ENCODE measurements at places on chromosomes 11 and 22.

- peak; percentile 81 for DNase-seq
These were observed 697.2 kb downstream of the ETS1 start for GRCh38 chr11:127890030-127890615.

DNA sequence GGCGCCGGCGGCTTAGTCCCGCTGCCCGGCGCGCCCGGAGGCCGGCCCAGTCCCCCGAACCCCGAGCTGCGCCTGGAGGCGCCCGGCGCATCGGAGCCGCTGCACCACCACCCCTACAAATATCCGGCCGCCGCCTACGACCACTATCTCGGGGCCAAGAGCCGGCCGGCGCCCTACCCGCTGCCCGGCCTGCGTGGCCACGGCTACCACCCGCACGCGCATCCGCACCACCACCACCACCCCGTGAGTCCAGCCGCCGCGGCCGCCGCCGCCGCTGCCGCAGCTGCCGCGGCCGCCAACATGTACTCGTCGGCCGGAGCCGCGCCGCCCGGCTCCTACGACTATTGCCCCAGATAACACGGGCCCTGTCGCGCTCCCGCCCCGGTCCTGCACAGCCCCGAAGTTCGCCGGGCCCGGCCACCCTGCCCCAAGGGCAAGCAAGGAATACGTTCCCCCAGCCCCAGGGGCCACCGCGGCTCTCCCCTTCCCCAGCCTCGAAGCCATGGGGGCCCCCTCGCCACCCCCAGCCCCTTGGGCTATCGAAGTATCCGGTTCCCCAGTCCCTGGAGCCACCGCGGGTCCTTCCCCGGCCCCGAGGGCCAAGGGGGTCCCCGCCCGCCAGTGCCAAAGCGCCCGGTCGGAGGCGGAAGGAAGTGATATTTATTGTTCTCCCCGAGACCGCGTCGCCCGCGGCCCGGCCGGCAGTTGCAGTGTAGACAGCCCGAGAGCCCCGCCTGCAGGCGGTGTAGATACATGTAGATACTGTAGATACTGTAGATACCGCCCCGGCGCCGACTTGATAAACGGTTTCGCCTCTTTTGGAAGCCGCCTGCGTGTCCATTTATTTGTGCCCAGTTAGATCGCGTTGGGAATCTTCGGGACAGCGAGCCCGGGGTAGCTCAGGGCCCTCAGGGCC is 6.2 kb downstream of the TBX1 start:
- DNase-seq, result peak; percentile 33

DNA sequence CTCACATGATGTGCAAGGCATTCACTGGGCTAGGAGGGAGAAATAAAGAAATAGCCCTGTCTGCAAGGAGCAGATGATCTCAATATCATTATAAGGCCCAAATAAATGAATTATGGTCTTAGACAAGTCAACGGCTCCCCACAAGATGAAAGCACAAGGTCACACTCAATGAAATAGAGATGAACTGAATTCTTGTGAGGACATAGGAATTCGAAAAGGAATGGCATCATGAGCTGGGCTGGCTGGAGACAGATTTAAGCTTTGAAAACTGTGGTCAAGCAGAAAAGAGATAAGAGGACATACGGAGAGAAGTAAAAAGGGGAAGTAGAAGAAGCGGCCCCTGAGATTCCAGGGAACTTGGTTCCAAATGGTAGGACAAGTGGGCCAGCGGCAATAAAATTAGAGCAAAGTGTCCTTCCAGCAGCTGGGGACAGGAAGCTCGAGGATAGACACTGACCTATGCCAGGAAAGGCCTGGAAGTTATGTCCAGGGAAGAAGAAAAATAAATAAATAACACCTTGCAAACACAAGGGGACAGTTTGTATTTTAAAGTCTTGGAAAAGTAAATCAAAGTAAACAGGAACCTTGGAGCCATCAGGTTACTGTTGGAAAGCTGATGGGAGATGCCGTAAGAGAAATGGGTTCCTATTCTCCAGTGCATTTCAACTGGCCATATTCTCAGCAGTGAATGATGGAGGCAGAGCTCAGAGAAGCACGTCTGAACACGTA is 37.8 kb downstream of the GALNT18 start:
- DNase-seq, result no peak

- DNase-seq, result no peak
These were observed 37.5 kb upstream of the SLC6A5 start for GRCh38 chr11:20561915-20562314.

GRCh38 chr22:44033694-44034093 is 9.6 kb downstream of the PARVB start:
- no peak for DNase-seq

DNA sequence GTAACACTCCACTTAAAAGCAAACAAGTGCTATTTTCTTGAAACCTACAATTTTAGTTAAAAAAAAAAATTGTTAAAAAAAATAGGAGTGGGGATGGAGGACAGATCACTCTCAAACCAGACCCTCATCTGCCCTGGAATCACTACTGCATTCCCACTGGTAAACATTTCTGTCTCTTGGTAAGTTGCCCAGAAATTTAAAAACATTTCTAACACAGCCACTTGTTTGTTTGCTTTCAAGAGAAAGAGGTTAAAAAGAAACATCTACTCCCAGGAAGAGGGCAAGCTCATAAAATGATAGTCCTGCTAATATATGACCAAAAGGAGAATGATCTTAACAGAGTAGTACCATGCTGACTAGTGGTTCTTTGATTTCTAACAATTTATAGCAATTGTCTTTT is 83.3 kb downstream of the SGSM3 start:
- peak; percentile 27 for DNase-seq

DNA sequence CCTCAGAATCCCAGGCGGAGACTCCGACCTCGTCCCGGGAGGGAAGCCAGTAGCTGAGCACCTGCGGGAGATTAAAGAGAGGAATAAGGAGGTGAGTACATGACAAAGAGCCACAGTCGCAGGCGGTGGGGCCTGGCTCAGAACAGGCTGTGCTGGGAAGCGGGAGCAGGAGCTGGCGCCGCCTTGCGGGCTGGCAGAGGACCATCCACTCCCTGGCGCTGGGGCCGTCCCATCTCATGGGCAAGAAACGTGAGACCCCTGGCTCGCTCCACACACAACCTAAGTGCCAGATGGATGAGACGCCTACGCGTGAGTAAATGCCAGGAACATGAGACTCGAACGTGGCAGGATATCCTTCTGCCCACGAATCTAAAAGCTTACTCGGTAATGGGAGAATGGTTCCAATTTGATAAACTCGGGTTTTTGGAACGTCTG is 6.3 kb downstream of the CEND1 start:
- no peak for DNase-seq

DNA sequence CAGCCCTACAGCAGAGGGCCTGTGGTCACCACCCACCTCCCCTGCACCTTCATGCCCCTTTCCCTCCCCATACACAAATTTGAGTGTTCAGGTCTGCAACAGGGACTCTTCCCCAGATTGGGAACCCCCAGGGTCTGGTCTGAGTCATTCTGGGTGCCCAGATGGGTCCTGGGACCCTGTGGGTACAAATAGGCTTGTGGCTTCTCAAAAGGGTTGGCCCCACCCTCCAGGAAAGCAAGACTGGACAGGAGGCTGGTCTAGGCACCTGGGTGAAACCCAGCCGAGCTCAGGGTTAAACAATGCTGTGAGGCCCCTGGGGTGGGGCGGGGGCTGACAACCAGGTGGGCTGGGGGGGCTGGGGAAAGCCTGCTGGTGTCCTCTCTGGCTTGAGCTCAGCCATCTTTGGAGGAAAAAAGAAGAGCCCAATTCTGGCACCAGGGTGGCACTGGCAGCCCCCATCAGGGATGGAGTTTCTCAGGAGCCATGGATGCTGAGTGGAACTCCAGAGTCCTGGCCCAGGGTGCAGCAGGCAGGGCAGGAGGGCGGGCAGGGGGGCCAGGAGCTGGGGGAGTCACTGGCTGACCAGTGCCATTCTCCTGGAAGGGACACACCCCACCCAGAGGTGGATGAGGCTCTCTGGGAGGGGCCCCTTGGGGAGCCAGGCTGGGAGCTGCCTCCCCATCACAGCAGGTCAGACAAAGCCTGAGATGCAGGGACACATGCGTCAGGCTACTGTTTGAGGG is 1.1 kb downstream of the SEPTIN5 start:
- DNase-seq, result no peak

DNA sequence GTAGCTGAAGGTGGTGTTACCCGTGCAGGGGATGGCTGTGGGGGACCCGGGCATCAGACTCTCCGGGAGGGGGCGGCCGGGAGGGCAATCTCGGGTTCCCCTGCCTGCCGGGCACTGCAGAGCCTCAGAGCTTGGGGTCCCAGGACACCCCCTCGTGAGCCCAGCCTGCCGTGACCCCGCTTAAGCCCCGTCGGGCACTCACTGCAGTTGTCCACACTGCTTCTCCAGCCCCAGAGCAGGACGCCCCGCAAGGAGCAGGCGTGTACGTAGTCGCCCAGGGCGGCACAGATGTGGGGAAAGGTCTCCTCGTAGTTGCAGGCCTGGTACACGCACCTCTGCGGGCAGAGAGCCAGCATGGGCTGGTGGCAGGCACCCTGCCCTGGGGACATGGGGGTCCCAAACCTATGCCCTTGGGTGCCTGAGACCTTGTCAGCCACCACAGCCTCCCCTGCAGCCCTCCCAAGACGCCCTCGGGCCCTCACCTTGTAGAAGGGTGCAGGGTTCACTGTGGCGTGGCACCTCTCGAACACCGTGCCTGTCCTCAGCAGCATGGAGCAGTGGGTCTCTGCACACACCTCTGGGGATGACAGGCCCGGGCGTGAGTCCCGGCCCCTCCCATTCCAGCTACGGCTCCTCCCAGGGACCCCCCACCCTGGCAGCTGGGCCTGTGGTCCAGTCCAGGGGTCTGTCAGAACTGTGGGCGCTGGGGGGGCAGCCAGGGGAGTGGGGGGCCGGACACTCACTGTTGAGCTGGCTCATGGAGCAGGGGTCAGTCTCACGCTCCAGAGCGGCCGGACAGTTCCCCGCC is 8.8 kb downstream of the MUC6 start:
- DNase-seq, result no peak

GRCh38 chr11:16605389-16605893 is 133.0 kb upstream of the C11orf58 start:
- DNase-seq, result no peak

GRCh38 chr11:6655020-6655789 is 404 bp downstream of the DCHS1 start:
- DNase-seq, result no peak

- peak; percentile 26 for DNase-seq
These were observed 31.4 kb upstream of the AQP11 start for GRCh38 chr11:77558380-77558779.

- no peak for DNase-seq
These were observed 26.1 kb downstream of the SMCO4 start for GRCh38 chr11:93517041-93517440.

DNA sequence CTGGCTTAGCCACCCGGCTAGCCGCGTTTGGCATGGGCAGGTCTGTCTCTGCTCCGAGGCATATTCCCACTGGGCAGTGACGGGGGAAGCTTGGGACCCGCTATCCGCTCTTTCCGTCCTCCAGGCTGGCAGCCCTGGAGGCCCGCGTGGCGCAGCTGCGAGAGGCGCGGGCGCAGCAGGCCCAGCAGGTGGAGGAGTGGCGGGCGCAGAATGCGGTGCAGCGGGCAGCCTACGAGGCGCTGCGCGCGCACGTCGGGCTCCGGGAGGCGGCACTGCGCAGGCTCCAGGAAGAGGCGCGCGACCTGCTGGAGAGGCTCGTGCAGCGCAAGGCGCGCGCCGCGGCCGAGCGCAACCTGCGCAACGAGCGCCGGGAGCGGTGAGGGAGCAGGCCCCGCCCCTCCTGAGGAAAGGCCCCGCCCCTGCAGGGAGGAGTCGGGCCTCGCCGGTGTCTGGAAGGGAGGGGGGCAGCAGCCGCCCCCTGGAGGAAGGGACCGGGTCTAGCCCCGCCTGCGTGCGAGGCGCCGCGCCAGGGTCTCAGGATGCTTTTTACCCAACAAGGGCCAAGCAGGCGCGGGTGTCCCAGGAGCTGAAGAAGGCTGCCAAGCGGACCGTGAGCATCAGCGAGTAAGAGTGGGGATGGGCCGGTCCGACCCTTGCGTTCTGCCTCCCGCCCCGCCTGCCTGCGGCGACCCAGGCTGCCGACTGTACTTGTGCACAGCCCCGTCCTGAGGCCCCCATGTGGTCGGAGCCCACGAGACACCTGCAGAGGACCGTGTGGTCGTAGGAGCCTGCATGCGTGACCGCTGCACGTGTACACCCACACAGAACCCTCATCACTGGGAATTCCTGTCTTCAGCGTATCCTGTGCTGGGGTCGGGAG is 7.9 kb downstream of the ATG16L2 start:
- peak; percentile 74 for DNase-seq

- DNase-seq, result no peak
These were observed 1389.8 kb downstream of the TBC1D22A start for GRCh38 chr22:48152164-48152775.

DNA sequence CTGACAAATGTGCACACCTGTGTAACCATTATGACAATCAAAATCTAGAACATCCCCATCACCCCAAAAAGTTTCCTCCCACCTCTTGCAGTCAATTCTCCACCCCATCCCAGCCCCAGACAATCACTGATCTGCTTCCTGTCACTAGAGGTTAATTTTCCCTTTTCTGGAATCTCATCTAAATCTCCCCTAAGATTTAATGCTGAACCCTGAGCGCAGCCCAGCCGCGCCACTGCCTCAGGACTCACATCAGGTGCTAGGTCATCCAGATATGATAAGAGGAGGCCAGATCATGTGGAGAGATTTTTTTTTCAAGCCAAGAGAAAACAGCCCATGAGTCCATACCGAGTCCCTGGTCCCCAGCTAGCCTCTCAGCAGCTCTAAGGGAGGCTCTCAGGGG is 4.3 kb upstream of the TMPRSS13 start:
- DNase-seq, result no peak

DNA sequence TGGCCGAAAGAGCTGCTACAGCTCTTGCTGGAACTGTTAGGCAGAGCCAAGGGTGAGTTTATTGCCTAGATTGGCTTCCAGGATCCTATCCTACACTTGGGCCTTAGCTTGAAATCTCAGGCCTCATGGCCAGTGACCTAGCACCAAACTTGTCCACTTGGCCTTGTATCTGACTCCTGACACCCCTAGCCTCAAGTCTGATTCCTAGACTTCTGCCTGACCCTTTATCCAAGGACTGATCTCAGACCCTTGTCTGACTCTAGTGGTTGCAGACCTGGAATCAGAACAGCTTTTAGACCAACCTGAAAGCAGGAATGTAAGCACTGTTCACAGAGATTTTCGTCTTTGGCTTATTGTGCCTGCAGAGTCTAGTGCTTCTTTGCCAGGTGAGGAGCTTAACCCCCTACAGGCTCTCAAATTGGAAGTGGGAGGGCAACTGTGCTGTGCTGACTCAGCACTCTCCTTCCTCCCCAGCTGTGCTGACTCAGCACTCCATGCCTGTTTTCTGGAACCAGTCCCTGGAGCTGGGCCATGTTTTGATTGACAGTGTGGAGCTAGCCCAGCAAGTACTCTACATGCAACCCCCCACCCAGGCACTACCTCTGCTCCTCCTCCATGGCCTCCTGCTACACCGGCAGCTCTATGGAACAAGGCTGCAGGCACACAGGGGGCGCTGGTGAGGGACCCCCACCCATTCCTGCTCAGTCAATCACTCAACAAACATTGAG is 35.1 kb downstream of the RRP8 start:
- peak; percentile 75 for DNase-seq
